Naive thymus-derived CD4-positive, alpha-beta T cell (primary cell): ENCODE measurements at places on chromosomes 11 and 22. TPM values are rescaled to one million over a fixed set of nuclear protein-coding genes. Genes with fewer than 3 reads are reported as not detected.
A peak's percentile ranks its signal among the peaks of the same experiment; 100 is the strongest.

- peak; percentile 33 for DNase-seq
These were observed 753 bp downstream of the PRPF19 start for GRCh38 chr11:60905551-60906113.

DNA sequence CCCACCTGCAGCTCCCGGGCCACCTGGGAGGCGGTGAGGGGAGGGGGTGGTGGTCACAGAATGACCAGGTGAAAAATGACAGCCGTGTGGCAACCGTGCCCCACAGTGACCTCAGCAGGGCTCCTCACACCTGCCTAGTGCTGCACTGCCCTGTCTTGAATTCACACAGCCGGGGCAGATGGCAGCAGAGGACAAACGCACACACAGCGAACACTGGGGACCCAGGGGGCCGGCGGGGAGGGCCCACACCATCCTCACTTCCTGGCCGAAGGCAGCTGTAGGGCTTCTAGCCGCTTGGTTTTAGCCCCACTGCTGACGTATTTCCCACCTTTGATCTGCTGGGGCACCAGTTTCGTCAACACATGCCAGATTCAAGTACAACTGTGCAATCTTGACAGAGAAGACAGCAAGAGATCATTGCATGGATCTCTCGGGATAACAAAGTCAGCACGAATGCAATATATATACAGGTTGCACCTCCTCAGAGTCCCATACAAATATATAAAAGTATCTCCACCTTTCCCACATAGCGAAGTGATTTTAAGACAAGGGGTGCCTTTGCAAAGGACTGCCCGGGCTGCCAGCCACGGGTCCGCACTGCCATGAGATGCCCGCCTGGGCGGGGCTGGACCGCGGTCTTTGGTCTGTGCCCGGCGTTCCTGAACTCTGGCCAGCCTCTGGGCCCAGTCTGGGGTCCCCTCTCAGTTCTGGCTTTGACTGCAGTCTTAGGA, 26.9 kb downstream of the TRMU start:
- no peak for DNase-seq

GRCh38 chr11:116563712-116564047, 209.1 kb downstream of the BUD13 start:
- DNase-seq, result no peak

DNA sequence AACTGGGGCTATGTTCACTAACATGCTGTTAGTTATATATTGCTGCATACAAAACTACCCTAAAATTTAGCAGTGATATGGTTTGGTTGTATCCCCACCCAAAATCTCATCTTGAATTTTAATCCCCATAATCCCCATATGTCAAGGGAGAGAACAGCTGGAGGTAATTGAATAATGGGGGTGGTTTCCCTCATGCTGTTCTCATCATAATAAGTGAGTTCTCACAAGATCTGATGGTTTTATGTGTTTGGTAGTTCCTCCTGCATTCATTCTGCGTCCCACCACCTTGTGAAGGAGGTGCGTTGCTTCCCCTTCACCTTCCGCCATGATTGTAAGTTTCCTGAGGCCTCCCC, 10.0 kb upstream of the PATL1 start:
- no peak for DNase-seq

The PKNOX2 gene
- not detected for polyA plus RNA-seq

The SLC29A2 gene
- polyA plus RNA-seq, result 6.2 TPM

The C11orf86 gene
- not detected for polyA plus RNA-seq
